Mesenteric fat pad (tissue), 1 donor: ENCODE measurements at places on chromosomes 2 and 18. TPM values are rescaled to one million over a fixed set of nuclear protein-coding genes. Genes with fewer than 3 reads are reported as not detected.

The RESP18 gene
- total RNA-seq, result not detected

The TUBA4B gene
- total RNA-seq, result not detected

The PPP3R1 gene
- total RNA-seq, result 66.2 TPM

The UGT1A6 gene
- not detected for total RNA-seq

The ZNF396 gene
- total RNA-seq, result 1.7 TPM

DNA sequence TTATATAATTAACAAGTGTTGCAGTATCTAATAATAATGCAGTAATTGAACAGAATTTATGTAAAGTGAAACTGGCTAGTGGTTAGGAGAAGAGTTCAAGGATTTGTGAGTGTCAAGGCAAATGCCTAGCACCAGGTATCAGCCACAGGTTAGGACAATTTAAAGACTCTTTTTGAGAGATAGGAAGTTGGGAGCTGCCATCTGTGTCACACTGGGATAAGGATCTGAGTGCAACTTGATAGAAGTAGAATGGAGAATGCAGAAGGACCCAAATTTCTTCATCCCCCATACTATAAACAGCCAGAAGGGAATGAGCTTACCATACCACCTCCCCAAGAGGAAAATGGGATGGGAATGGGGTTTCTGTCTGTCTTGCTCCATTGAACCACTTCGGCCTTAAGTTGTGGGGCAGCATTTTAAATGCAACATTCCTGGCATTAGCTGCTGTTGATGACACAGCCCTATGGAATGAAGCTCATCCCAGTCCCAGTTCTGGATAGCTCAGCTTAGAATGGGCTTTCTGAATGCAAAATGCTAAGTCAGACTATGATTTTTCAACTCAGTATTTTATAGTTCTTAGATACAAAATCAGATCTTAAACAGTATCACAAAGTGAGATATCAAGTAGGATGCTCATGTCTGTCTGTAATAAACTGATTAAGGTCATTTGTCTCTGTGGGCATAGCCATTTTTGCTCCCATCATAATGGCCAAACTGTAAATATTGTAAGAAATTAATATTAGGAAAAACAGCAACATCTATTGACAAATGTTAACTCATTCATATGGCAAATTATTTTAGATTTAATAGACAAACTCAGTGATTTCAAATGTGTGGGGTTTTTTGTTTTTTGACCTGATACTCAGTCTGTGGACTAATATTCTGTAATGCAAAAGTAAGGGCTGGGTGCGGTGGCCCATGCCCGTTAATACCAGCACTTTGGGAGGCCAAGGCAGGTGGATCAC is 44.0 kb downstream of the GPR155 start:
- no peak for DNase-seq

DNA sequence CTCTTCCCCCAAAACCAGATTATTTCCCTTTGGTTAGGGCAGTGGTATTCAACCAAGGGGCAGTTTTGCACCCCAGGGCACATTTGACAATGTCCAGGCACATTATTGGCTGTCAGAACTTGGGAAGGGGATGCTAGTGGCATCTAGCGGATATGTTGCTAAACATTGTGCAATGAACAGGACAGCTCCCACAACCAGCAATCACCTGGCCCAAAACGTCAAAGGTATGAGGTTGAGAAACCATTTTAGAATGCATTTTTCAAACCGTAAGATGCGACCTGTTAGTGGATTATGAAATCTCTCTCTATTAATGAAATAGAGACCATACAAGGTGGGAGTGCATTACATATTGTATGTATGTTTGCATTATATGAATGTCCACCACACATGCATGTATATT is 54.2 kb downstream of the CD8B2 start:
- DNase-seq, result no peak

DNA sequence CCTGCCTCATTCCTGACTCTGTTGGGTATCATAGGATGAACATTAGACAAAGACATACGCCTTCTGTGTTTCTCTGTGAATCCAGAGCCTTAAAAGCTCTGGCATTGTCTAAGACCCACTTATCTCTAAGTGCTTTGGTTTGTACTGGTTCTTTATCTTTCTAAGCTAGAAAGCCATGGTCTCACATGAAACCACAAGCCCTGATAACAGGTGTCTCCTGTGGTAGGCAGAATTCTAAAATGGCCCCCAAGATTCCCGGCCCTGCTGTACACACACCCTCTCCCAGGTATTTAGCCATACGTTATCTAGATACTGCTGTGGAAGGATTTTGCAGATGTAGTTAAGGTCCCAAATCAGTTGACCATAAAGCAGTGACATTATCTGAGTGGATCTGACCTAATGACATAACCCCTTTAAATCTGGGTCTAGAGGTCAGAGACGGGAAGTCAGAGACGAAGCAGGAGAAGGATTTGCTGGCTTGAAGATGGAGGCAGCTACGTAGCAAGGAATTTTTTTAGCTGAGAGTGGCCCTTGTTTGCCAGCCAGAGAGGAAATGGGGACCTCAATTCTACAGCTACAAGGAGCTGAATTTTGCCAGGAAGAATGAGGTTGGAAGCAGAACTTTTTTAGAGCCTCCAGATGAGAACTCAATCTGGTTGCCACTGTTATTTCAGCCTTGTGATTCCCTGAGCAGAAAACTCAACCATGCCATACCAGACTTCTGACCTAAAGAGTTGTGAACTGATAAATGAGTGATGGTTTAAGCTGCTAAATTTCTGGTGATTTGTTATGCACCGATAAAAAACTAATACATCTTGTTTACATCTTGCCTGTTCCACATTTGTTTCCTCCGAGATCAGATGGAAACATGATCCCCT is 186.7 kb downstream of the CAMKMT start:
- no peak for DNase-seq

DNA sequence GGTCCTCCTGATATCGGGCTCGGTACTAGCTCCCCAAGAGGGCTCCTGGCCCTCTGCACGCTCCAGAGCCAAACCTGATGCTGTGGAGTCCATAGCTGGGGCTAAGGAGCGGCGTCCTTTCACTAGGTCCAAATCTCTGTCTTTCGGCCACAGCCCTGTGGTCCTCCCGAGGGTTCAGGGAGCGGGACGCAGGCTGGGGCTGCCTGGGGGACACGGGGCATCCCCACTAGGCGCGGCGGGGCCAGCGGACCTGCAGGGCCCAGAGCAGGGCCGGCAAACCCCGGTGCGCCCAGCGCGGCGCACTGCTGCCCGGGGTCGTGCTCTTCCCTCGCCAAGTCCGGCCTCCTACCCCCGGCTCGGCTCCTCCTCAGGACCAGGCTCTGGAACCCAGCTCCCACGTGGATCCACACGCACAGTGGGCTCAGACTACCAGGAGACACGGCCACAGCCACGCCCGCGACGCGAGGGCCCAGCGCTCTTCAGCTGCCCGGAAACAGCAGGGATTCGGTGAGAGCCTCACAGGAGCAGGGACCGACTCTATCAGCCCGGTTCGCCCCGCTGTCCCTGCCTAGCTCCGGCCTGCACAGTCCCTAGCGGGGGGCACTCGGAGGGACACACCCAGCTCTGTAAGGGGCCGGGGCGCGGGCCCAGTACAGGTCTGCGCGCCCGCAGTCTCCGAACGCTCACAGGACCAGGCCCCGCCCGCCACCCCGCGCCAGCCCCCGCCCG is 593 bp downstream of the ZNF514 start:
- no peak for DNase-seq
